ENCODE measurements at places on chromosomes 2 and 18.

GRCh38 chr2:59985923-59986322 is 567.5 kb downstream of the BCL11A start:
- no peak for DNase-seq

- DNase-seq = no peak
Measured at GRCh38 chr2:21406386-21406785, 282.6 kb downstream of the TDRD15 start.

DNA sequence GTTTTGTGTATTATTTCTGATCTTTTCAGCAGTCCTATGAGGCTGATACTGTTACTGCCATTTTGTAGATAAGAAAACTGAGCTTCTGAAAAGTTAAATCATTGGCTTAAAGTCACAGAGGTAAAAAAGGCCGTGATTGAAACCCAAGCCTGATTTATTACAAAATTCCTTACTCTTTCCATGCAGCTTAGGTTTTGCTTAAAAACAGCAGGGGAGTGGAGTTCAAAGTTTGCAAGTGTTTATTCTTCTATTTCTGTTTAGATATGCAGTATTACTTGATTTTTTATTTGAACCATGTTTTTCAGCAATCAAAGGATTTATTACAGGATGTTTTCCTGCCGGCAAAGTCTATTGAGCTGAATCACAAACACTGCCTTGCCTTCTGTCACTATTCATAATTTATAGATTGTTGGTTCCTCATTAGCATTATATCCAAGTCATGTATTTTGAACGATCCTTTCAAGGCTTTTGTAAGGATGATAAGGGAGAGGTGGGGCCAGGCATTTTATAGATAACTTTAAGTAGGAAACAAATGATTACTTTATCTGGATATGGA is 31.9 kb upstream of the MSTN start:
- no peak for DNase-seq

DNA sequence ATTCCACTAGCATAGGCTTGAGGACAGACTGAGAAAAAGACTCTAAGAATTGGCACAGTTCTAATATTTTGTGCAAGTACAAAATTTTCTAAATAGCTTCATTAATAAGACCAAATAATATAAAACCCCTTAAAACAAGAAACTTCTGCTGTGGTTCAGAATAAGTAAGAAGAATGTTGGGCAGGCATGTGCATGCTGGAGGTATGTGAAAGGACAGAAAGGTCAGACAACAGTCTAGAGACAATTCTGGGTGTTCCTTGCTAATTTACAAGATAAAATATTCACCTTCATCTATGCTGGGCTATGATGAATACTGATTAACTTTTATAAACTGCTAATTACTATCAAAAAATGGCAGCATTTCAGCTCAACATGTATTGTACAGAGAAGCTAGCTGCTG is 14.9 kb downstream of the CEBPZOS start:
- DNase-seq = no peak

DNA sequence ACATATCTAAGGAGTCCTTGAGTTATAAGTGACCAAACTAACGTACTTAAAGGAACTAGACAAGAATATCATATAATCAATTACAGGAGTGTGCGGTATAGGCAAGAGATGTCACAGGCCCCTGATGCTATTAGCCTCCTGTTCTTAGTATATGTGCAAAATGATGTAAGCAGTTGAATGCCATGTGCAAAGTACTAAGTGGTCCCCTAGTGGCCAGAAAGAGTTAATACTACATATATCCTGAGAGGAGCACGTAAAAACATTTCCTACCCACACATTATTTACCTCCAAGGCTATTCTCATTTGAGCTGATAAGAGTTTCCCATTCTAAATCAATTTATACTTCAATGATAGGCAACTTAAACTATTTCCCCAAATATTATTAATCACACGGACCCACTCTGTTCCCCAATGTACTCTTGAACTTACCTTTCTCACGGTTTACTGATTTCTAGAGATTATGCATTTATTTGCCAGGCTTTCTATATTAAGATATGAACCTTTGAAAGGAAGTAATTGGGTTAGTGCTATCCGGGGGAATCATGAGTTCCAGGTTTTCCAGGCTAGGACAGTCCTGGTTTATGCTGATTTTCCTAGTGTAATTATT is 158.0 kb upstream of the KLHL14 start:
- no peak for DNase-seq

- no peak for DNase-seq
Measured at GRCh38 chr2:74091391-74091790, 56.3 kb downstream of the BOLA3 start.

- no peak for DNase-seq
Measured at GRCh38 chr18:58407263-58407648, 221.6 kb downstream of the ALPK2 start.

All from stimulated activated CD4-positive, alpha-beta T cell treated with anti-CD3 and anti-CD28 coated beads, Interleukin-1b, Interleukin-23, amount 100 ng/mL, for 4 hours (primary cell).